Stimulated activated CD8-positive, alpha-beta memory T cell treated with anti-CD3 and anti-CD28 coated beads, Interleukin-2, amount 100 ng/mL, for 1 hour (primary cell): ENCODE measurements at places on chromosomes 1 and 21.

DNA sequence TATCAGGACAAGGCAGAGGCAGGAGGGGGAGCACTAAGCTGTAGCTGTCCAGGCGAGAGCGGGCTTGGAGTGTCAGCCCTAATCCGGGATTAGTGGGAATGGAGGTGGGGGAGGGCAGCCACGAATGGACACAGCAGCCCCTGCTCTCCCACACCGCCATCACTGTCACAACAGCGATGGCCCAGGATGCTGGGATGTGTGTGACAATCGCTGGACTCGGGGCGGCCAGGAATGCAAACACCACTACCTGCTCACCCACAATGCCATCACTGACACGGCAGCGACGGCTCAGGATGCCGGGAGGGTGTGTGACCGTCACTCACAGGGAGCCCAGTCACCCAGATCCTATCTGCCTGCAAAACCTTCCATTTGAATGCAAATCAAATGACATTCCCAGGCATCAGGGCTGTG lies 2.9 kb downstream of the C2CD2 start:
- no peak for DNase-seq

DNA sequence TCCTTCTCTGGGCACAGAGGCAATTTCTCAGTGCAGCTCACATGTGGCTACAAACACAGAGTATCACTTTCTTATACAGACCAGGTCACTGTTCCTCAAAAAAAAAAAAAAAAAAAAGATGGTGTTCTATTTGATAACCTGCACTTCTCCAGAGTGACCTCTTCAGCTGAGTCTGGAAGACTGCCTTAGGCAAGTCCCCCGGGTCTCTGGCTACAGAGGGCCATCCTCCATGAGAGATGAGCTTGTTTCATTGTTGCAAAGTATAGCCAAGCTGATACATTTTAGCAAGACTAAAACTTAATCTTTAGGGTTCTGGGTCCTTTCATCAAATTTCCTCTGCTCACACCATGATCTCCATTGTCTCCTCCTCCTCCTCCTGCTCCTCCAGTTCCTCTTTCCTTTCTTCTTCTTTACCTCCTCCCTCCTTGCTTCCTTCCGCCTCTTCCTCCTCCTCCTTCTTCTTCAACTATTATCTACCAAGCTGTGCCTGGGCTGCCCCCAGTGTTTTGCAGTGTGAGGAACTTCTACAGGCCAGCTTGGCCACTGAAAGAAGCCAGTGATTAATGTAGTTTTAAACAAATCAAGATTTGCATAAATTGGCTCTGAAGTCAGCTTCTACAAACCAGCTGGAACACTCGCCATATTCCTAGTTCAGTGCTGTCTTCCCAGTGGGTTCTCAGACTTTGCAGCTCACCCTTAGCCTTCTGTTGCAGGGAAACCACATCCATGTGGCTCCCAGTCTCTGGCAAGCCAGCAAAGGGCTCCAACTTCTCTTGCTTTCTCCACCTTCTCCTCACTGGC lies 139.4 kb downstream of the RUNX1 start:
- DNase-seq: no peak

GRCh38 chr21:33238146-33238545 lies 8.4 kb downstream of the IFNAR2 start:
- DNase-seq: no peak

DNA sequence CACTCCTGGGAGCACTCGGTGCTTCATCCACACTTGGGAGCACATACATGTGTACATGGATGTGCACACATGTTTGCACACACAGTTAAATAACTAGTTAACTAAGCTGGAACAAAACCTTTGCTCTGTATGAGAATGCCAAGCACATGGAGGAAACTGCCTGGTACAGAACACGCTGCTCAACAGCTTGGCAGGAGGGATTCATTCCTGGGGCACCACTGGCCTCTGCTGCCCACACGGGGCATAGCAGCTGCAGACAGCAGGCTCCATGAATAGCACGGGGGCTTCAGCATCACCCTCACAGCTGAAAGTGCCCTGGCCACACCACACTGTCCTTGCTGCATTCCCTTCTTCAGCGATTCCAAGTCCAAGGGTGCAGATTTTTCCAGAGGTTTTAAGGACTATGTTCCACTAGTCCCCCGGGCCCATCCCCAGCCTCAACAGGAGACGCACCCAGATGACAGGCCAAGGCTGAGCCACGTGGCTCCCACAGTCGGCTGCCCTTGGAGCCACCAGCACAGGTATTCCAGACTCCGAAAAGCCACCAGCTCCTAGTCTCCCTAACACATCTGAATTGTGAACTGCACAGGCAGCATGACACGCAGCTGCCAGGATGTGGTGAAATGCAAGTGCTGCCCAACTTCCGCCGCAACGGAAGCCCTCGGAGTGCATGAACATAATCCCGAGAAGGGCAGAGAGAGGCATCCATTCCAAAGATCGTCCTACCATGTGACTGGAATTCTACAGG lies 16.9 kb downstream of the NPHP4 start:
- DNase-seq: no peak

GRCh38 chr1:91529856-91530255 lies 29.2 kb downstream of the CDC7 start:
- no peak for DNase-seq

- DNase-seq: no peak
Measured at GRCh38 chr1:175317779-175318178, 125.2 kb upstream of the KIAA0040 start.

DNA sequence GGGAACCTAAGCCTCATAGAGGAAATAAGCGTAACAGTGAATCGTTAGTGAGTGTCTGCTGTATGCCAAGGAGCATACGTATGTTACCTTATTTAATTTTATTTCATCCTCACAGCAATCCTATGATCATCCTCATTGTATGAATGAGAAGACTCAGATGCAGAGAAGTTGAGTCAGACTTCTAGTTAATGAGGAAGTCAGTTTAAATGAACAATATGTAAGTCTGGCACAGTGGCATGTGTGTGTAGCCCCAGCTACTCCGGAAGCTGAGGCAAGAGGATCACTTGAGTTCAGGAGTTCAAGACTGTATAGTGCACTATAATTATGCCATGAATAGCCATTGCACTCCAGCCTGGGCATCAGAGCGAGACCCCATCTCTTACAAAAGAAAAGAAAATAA lies 148.0 kb downstream of the ZZZ3 start:
- DNase-seq: no peak

DNA sequence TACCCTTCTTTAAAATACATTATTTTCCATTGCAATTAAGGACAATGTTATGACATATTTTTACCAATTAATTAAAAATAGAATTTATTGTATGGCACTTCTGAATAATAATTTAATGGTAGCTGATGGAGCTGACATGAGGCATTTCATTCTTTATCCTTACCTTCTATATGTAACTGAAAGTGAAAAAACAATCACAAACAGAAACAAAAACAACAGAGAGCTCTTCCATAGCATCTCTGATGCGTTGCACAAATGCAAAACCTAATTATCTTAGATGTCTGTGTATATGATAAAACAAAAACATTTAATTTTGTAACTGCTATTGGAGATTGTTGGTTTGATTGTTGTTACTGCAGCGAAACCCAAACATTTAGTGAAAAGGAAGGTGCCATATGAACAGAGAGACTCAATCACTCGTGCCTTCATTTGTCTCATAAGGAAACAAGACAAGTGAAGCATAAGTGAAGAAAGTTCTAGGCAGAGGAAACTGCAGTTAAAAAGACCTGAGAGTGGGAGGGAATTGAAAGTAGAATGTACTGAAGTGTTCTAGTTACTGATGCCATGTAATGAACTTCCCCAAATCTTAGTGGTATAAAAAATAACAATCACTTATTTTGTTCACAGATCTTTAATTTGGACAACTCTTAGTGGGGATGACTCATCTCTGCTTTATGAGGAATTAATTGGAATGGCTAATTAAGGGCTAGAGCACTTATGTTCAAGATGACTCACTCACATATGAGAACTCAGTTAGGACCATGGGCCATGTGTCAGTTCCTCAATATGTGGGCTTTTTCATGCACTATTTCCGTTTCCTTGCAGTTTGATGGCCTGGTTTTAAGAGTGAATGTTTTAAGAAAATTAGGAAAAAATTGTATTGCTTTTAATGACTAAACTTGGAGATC lies 245.0 kb upstream of the OLFM3 start:
- DNase-seq: no peak

GRCh38 chr1:235649368-235650163 lies at the start of gene GNG4:
TSS of gene GNG4 (minus strand) at chr1:235649784. CDS start at chr1:235583838, 65,946 bp downstream.
- DNase-seq: no peak

DNA sequence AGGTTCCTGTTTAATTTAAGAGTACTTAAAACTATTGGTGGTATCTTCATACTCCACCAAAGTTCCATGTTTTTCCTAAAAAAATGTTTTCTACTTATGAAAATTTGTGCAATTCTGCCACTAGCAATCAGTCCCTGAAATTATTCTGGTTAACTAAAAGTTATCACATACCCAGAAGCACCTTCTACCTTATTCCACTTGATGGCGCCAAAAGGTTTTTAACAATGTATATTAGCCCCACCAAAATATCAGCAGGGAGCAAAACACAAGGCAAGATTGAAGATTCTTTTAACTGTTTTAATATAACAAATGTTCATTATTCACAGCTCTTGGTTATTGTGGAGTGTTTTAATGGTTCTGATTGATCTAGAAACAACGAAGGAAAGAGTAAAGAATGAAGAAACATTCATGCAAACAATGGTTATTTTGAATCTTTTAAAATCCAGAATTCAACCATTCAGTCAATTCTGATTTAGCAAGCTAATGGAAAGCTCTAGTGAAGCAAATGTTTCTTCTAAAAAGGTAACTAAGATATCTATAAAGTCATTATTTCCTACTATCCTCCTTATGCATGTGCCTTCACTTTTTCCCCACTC lies 67.2 kb downstream of the TTLL7 start:
- no peak for DNase-seq

GRCh38 chr21:45827881-45828579 lies 153.5 kb upstream of the COL6A1 start:
- DNase-seq: no peak

DNA sequence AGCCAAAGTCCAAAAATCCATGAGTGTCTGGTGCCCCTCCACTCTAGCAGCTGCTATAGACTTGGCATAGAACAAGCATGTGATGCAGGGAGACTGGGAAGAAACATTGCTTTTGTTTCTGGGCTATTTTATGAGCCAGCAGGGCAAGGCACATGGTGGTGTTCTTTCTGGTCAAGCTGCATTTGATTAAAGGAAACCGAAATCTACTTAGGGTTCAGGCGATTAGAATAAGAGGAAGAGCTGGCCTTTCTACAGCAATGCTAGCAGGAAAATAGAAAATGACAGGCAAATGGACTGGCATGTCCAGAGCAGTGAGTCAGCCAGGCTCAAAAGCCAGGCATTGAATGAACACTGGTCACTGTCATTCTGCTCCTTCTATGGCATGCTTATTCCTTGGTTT lies 28.5 kb upstream of the ARHGAP29 start:
- DNase-seq: no peak

GRCh38 chr1:31004231-31004621 lies 61.3 kb downstream of the PUM1 start:
- DNase-seq: no peak

- no peak for DNase-seq
Measured at GRCh38 chr1:34754964-34755637, at the start of gene GJB5. TSS of gene GJB5 (plus strand) at chr1:34755047. CDS start at chr1:34757331, 2,284 bp downstream.

- DNase-seq: no peak
Measured at GRCh38 chr1:84749427-84749826, 59.2 kb upstream of the SSX2IP start.

- DNase-seq: no peak
Measured at GRCh38 chr1:14977338-14977931, 176.1 kb upstream of the TMEM51 start.

DNA sequence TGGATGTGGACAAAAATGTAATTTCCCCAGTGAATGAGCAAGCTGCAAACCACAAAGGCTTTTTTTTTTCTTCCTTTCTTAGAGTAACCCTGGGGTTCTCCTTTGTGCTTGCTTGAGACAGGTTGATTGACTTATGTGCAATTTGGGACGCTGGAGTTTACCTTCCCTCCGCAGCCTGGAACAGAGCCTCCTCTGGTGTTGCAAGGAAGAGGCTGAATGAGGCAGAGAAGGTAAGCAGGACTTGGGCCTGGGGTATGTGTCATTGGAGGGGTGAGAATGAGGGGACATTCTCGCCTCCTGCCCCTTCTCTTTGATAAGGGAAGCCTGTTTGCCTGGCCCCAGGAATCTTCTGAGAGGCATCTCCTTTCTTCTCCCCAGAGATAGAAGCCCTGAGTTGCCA lies 49.8 kb downstream of the NFASC start:
- no peak for DNase-seq

DNA sequence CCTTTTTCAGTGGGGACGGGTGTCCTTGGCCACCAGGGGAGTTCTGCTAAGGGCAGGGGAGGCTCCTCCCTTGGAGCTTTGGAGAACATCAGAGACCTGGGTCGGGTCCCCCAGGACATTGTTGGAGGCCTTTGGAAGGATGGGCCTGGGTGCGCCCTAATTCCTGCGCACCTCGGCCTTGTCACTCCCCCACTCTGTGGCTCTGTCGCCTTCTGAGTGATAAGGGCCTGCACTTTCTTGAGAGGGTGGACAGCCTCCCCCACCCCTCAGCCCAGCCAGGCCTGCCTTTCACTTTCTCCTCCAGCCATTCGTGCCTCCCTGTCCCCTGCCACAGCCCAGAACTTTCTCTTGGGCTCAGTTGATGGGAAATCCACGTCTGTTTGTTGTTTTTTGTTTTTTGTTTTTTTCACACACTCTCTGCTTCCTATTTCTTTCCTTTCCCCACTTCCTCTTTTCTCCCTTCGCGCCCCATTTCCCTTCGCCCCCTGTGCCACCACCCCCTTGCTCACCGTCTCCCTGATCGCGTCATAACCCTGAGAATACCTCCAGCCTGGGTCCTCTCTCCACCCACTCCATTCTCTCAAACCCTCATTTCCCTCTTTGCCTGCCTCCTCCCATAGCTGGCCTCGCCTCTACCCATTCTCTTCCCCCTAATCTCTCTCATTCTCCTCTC lies 85.6 kb downstream of the PAX7 start:
- DNase-seq: no peak

GRCh38 chr1:168893359-168893801 lies 164.4 kb upstream of the DPT start:
- DNase-seq: no peak

DNA sequence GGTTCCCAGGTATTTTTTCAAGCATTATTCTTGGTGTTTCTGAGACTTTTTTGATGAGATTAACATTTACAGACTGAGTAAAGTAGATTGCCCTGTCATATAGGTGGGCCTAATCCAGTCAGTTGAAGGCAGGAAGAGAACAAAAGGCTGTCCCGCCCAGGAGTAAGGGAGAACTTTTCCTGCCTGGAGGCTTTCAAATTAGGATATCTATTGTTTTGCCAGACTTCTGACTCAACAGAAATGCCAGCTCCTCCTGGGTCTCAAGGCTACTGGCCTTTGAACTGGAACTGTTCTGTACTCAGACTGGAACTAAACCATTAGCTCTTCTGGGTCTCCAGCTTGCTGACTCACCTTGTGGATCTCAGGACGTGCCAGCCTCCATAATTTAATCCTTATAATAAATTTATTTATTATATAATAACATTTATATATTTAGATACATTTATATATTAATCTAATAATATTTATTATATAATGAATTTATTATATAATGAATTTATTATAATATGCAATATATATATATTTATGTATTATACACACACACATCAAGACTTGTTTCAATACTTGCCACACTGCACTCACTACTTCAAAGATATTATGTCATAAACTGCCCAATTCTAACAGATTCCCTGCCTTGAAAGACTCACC lies 510.8 kb upstream of the B3GALT2 start:
- no peak for DNase-seq

- peak; percentile 53 for DNase-seq
Measured at GRCh38 chr1:23838401-23838866, 13.2 kb upstream of the HMGCL start.

- no peak for DNase-seq
Measured at GRCh38 chr1:203450001-203450400, 25.6 kb upstream of the PRELP start.
